NCI-H1694 treated with DMSO at 0.1 percent for 48 hours (cell line): ENCODE measurements at places on chromosomes 16 and 17.

DNA sequence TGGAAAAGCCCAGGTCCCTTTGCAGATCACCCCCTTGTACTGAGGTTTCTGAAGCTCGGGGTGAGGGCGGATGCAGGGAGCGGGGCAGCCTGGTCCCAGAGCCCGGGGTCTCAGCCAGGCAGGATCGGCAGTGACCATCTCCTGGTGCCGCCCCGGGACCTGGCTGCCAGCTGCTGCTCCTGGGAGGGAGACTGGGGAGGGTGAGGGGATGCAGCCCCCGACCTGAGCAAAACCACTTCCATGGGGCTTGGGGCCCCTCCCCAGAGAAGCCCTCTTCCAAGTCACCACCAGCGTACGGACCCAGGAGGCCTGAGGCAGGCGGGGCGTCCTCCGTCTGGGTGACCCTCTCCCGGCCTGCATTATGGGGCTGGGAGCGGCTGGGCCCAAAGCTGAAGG, 14.8 kb downstream of the CD7 start:
- DNase-seq = no peak

GRCh38 chr17:66373944-66374817, 71.8 kb downstream of the PRKCA start:
- no peak for DNase-seq

- no peak for DNase-seq
These were observed 22.5 kb downstream of the ARHGAP17 start for GRCh38 chr16:24992696-24993095.

DNA sequence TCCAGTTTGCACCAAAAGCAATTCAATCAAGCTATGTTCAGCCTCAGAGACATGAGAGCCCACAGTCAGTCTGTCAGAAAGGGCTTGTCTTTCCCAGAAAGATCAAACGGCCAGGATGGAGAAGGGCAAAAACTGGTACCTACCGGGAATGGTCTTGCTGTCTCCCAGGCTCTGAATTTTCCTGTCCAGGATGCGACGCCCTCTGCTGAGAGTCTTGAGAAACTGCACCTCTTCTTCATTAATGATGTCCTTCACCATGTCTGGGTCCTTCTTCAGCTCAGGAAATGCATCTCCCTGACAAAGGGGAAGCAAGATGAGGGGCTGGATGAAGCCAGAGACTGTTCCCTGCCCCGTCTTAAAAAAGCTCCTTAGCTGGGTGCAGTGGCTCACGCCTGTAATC, 15.8 kb upstream of the EXOSC6 start:
- peak; percentile 32 for DNase-seq

- DNase-seq = no peak
These were observed 7.3 kb downstream of the CHMP6 start for GRCh38 chr17:80998748-80999535.

- DNase-seq = no peak
These were observed 15.2 kb upstream of the ADGRG3 start for GRCh38 chr16:57652695-57653471.

DNA sequence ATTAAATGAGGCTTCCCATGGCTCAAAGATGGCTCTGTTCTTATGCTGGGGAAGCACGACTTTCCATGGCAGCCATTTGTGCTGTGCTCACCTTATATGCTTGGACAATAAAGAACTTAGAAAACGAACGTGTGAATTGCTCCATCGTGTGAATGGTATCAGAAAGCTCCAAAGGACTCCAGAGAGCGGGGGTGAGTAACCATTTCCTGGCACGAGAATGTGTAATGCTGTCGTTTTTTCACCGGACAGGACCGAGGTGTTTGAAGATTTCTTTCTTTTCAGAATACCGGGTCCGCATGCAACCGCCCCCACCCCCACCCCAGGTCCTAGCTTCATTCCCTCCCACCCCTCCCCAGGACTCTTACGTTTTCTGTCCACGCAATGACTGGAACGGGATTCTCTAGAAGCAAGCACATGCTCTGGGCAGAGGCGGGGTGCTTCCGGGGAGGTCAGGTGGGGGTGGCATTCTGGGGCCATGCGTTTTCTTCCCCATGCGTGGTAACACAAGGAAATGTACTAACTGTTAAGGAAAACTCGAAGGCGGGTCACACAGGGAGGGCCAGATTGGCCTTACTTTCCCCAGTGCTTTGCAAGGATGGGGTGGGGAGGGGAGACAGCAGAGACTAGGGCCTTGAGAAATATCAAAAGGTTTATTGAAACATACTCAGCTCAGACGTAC, 26.2 kb downstream of the GPRC5B start:
- no peak for DNase-seq

GRCh38 chr16:49491771-49492761, 118.5 kb downstream of the C16orf78 start:
- peak; percentile 74 for DNase-seq

GRCh38 chr16:2004795-2005517, 4.7 kb downstream of the ZNF598 start:
- no peak for DNase-seq
